Sigmoid colon (tissue), 7 donors: ENCODE measurements at places on chromosomes 12 and 14. TPM values are rescaled to one million over a fixed set of nuclear protein-coding genes. Genes with fewer than 3 reads are reported as not detected.

DNA sequence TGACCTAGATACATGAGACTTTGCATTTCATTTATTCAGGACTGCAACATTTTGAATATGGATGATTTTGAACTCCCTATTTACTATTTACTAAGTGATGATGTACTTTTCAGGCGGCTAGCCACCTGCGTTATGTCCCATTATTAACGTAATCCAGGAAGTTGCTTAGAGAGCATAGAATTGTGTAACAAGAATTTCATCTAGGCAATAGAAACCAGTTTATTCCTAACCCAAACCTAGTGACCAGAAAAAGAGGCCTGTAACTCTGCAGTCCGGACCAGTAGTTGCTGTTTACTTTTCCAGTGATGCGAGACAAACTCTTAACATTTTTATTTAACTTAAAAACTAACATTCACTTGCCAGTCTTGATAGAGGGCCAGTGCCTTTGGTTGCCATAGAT, 12.3 kb downstream of the NUDT4 start:
- no peak for DNase-seq

- DNase-seq: no peak
Measured at GRCh38 chr12:46825591-46826414, at the start of gene SLC38A4. Gene SLC38A4 (minus strand): TSS chr12:46825997. CDS start chr12:46793071, 32,926 bp downstream.

- no peak for DNase-seq
Measured at GRCh38 chr12:49598527-49598926, 6.9 kb downstream of the FAM186B start.

LRRC10 gene
- total RNA-seq: not detected

DNA sequence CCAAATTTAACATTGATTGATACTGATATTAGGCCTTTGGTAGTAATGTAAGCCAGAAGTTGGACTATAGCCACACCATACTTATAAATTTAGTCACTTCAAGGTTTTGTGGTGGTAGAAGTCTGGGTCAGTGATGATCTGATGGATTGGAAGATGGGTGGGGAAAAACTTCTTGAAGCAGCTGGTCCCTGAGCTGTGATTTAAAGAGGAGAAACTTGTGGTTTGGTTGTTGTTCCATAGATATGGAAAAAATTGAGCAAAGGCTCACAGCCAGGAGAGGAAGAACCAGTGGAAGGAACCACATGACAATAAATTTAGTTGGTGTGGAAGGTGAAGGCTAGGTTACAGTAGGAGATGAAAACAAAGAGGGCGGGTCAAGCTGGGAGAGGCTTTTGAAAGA, 26.1 kb downstream of the PTHLH start:
- no peak for DNase-seq

DNA sequence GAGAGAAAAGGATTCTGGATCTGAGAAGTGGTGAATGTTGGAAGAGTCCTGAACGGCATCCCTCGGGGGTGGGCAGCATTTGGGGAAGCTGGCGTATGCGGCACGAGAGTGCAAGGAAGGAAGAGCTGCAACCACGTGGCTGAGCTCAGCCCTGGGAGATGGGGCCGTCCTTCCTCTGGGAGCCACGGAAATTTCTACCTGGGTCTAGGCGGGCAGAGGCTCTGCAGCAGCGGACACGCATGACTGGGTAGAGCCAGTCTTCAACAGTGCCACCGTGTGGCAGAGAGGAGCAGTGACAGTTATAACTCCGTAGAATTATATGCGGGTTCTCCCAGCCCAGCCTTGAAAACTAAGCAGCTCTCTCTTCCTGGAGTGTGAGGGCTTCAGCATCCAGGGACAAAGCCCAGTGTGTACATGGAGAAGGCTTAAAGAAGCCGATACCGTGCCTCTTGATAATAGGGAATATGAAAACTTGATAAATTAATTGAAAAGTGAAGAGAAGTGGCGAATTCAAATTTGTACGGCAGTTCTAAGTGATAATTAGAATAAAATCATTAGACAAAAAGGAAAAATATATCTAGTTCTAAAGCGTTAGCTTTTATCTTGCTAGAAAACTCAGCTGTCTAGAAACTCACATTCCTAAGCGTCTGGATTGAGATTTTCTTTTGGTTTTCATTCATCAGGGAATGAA, 82.9 kb upstream of the STXBP6 start:
- peak; percentile 82 for DNase-seq

DNA sequence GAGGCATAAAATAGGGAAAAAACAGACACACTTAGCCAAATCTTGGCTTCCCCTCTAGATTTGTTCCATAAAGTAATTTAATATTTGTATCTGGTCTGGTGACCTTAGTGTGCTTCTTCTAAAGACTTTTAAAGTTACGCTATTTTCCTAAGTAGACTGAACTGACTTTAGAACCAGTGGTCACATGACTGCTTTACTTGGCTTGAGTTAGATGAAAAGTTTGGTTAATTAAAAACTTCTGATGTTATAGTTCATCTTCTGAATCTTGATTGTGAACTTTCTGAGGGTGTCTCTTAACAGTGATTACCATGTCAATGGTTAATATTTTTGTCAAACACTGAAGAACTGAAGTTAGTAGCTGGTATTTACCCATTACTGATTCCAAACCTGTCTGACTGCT, 2.6 kb downstream of the BBS10 start:
- DNase-seq: no peak

- DNase-seq: no peak
Measured at GRCh38 chr12:103677341-103677740, 90.3 kb downstream of the STAB2 start.

DNA sequence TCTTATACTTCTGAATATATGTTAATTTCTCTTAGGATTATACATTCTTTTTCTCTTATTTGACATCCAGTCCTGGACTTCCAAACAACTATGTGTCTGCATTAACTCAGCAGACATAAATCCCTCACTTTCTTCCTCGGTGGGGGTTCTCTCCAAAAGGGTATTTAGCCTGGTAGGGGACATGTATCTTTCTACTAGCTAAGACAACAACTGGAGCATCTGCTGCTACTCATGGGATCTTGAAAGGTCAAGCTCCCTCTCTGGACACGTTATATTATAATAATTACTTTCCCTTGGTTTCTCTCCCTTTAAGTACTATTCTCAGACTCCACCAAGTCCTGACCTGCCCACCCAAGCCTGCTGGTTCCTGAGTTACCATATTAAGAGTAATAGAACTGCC, 983.7 kb upstream of the FLRT2 start:
- no peak for DNase-seq

DNA sequence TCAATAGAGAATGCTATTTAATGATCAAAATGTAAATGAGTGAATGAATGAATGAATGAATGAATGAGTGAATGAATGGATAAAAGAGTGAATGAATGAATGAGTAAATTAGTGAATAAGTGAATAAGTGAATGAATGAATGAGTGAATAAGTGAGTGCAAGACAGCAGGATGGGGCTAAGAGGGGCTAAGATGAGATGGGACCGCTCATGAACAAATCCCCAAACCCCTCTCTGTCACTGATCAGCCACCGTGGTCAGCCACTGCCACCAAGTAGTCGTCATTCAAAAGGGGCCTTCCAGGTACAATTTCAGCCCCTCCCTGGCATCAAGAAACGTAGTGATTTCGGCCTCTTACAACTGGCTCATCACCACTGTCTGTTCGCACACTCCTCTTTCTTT, 79.2 kb downstream of the BCL11B start:
- DNase-seq: no peak

GRCh38 chr12:5461966-5462365, 30.1 kb downstream of the NTF3 start:
- DNase-seq: no peak

- no peak for DNase-seq
Measured at GRCh38 chr14:76088326-76088725, 63.4 kb upstream of the GPATCH2L start.

DNA sequence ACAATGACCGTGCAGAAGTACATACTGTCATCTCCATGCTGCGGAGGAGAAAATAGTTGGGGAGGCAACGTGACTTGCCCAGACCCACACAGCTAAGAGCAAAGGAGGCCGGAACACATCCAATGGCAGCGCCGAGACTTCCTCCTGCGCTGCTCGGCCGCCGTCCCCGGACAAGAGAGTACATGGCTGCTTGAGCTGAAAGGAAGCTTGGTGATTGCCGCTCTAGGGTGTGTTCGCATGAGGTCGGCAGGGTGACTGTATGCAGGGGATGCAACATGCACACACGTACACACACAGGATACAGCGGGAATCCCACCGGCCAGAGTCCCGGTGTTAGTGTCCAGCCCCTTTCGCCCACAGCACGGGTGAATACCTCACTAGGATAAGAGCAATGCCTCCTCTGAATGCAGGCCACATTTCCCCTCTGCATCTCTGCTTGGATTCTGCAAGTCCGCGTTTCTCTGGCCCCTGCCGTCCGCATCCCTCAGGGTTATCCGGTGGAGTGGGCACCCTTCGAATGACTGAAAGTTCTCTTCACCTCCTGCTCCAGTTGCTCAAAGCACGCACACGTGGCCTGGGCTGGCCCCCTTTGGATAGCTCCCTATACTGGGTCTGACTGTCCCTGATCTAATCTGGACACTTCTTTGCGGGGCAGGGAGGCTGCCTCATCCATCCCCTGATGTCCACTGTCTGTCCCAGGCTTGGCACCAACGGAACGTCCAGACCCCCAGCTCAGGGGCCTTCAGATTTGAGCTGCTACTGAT, 78.8 kb downstream of the GSC start:
- DNase-seq: no peak
